ENCODE measurements at places on chromosomes 4 and X.

- no peak for DNase-seq
These were observed 40.1 kb downstream of the EVC start for GRCh38 chr4:5750946-5751665.

- peak; percentile 0 for DNase-seq
These were observed 36.8 kb upstream of the VMA21 start for GRCh38 chrX:151359931-151360871.

DNA sequence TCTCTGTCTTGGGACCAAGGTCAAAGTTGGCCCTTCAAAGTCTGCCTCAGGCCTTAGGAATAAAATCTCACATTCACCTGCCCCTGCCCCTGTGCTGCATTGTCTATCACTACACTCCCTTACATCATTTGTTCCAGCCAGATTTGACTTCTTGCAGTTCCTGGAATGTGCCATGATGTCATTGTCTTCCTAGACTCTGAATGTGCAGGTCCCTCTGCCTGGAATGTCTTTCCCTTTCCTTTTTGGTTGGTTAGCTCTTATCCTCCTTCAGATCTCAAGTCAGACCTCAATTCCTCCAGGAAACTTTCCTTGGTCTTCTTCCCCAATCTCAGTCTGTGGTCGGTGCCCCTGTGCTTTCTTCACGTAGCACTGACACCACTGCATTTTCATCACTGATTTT, 67.7 kb upstream of the EFNB1 start:
- DNase-seq: no peak

DNA sequence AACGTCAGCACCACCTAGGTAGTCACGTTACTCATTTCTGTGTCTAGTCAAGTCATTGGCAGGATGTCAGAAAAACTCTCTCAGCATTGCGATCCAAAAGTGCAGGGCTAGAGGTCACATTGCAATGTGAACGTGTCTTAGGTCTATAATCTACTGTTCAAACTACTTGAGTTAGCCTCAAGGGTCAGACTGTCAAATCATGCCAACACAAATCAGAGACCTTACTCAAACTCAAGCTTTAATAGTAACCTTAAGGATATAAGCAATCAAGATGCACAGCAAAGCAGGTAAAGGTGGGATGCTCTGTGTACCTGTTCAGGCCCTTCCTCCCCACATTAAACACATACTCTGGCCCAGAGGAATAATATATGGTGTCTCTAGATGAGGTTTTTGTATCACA, 114.4 kb upstream of the NOCT start:
- no peak for DNase-seq

- no peak for DNase-seq
These were observed 1777.8 kb upstream of the TENM3 start for GRCh38 chr4:180465364-180465763.

GRCh38 chr4:142777045-142777743, 68.9 kb downstream of the INPP4B start:
- no peak for DNase-seq

DNA sequence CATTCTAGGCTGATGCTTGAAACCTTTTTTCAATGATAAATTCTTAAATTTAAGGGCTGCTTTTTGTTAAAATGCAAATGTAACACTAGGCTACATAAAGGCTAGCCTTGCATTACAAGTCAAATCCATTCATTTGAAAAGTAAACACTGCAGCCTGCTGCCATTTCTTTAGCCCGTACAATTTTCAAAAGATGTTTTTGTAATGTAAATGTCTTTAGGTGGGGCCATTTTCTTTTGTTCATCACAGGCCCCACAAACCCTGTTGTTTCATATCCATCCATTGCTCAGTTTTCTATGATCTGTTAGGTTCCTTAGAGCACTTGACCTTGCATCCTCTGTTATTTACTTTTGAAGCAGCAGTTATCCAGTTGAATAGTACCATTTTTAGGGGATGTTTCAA, 296.2 kb upstream of the AMOT start:
- DNase-seq: no peak

DNA sequence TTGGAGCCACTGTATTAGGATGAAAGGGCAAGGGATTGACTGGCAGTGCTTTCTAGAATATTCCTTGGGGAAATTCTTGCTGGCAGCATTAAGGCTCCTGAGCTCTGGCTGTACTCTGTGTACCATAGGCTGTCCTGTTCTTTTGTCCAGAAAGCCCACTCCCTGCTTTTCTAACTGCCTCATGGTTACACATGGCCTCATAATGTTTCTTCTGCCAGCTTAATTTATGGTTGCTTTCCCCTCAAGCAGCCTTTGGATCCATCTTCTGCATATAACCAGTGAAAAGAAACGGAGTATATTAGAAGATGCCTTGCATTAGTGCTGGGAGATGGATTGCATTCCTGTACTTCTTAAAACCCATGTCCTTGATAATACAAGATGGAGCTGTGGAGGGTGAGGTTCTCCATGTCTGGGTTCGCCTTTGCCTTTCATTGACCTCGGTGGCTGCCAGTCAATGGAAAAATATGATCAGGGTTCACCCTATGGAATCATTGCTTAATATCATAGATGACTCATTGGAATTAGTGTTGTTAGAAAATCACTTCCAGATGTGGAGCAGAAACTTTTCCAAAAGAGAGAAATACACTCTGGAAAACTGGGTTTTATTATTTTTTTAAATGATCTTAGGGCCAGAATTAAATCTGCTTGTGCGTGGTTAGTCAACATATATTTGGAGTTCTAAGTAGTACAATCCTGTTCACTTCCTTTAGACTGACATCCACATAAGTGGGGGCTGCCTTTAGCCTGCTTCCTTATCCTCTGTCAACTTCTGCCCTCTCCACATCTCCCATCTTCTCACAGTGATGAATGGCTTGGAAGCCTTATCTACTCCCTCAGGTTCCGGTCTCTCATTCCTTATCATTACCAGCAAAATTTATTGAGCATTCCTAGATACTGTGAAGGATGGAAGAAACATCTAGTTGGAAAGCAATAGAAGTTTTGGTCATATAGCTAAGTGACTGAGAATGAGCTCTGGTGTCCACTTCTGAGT, 24.9 kb downstream of the DOCK11 start:
- no peak for DNase-seq

DNA sequence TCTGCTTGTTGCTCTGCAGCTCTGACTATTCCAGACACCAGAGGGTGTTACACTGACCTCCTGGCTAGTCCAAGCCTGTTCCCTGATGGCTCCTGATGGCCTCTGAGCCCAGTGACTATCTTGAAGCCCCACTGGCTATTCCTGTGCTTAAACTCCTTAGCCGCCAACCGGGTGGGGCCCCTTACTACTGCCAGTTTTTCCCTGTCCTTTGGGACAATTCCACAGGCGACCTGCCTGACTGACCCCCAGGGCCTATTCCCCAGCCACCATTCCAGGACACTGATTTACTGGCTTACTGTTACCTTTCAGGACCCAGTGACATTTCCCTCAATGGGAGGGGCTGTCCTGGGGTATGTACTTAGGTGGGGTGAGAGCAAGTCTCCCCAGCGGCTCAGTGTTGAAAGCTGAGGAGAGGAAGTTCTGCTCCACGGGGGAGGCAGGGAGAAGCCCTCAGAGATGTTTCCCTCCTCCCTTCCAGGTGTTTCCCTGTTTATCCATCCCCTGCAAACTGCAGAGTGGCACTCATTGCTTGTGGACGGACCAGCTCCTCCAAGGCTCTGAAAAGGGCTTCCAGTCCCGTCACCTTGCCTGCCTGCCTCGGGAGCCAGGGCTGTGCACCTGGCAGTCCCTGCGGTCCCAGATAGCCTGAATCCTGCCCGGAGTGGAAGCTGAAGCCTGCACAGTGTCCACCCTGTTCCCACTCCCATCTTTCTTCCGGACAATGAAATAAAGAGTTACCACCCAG, 4.0 kb downstream of the TIMP1 start:
- no peak for DNase-seq

DNA sequence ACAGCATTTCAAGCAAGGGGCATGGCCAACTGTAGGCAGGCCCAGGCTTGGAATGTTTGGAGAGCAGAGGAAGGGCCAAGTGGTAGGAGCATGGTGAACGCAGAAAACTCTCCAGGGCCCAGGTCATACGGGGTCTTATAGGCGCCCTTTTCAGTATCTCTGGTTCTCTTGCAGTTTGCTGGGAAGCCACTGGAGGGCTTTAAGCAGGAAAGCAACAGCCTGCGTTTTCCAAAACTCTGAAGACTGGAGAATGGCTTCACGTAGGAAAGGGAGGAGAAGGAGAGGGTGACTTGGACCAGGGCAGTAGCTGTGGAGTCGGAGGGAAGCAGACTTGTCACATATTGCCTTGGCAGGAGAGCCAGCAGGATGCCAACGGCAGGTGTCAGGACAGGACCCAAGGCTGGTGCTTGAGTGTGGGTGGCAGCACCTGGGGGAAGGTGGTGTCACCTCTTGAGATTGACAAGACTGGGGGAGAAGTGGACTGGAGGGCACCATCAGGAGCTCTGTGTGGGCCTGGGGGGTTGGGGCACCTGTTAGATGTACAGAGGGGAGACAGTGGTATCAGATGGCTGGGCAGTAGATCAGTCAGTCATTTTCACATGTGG, 21.9 kb downstream of the TKTL1 start:
- peak; percentile 14 for DNase-seq
